ENCODE measurements at places on chromosomes 16 and 17.

GRCh38 chr16:81444448-81445121, at the start of gene CMIP:
CMIP (plus strand) TSS chr16:81444808.
- DNase-seq: peak; percentile 88

- DNase-seq: peak; percentile 10
Observed at GRCh38 chr16:12260647-12261262, 284.2 kb downstream of the SNX29 start.

DNA sequence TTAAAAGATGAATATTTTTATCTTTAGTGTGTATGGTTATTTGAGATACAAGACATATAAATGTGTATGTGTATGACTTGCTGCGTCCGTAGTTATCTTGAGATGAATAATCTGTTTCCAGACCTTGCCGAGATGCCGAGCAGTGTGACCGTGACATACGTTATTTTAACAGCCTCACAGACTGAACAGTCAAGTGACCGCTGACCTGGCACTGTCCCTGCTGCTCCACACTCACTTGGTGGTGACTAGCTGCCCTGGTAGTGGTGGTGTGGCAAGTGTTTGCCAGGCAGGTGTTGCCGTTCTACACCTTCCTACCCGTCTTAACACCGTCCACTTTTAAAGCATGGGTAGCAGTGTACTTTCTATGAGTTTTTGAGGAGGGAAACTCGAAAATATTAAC, 5.0 kb downstream of the ZC3H18 start:
- DNase-seq: no peak

DNA sequence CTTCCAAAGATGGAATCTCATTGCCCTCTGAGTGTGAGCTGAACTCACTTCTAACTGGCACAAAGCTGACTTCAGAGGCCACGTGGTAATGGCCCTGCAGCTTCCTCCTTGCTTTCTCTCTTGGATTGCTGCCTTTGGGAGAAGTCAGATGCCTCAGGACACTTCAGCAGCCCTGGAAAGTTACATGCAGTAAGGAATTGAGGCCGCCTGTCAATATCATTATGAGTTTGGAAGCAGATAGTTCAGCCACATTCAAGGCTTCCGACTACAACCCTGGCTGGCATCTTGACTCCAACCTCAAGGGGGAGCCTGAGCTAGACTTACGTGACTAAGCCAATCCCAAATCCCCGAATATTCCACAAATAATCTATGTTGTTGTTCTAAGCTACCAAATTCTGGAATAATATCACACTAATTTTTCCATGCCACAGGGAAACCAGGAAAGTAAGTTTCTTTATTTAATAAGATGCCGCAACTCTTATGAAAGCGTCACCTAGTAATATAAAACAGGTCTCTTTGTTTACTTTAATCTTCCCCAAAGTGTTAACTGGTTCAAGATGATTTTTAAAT, 13.6 kb downstream of the CEP20 start:
- peak; percentile 66 for DNase-seq

DNA sequence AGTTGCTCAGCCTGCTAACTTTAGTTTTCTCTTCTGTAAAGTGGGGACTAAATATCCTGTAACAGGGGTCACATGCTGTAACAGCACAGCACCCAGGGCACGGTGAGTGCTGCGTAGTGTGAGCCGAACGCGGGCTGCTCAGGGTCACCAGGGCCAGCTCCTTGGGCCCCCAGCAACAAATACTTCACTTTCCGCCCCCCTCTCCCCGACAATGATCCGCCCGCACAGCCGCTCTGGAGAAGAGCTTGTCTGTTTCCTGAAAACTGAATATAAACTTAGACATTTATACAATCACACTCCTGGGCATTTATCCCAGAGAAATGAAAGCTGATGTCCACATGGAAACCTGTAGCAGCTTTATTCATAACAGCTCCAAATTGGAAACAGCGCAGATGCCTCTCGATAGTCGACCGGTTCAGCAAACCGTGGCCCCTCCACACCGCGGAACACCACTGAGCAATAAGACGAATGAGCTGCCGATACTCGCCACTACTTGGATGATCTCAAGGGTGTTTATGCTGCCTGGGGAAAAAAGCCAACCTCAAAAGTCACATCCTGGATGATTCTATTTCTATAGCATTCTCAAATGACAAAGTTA, 267.2 kb downstream of the PARN start:
- DNase-seq: peak; percentile 83

DNA sequence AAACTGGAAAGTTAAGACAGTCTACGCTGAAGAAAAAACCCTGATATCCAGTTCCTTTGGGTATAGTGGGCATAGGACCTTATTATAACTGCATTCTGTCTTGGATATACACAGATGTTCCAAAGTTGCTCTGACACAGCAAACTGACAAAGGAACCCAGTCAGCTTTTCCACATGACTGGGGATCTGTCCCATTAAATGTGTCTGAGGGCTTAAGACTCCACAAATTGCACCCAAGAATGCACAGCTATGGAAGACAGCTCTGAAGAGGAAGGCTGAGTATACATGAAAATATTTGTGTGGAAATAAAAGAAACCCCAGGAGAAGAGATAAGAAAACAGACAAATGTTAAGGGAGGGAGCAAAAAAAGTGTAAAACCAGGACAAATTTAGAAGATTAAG, 114.1 kb downstream of the SPAG9 start:
- DNase-seq: peak; percentile 36

GRCh38 chr16:84059946-84060901, 17.6 kb upstream of the SLC38A8 start:
- no peak for DNase-seq

All from fibroblast of skin of abdomen (primary cell).